ENCODE measurements at places on chromosomes 4 and X.

GRCh38 chr4:97643179-97643578, 500.1 kb downstream of the STPG2 start:
- H3K4me3 ChIP-seq = no peak overlapping the region
- H3K27me3 ChIP-seq = no peaks in the 10 kb centered on the region

DNA sequence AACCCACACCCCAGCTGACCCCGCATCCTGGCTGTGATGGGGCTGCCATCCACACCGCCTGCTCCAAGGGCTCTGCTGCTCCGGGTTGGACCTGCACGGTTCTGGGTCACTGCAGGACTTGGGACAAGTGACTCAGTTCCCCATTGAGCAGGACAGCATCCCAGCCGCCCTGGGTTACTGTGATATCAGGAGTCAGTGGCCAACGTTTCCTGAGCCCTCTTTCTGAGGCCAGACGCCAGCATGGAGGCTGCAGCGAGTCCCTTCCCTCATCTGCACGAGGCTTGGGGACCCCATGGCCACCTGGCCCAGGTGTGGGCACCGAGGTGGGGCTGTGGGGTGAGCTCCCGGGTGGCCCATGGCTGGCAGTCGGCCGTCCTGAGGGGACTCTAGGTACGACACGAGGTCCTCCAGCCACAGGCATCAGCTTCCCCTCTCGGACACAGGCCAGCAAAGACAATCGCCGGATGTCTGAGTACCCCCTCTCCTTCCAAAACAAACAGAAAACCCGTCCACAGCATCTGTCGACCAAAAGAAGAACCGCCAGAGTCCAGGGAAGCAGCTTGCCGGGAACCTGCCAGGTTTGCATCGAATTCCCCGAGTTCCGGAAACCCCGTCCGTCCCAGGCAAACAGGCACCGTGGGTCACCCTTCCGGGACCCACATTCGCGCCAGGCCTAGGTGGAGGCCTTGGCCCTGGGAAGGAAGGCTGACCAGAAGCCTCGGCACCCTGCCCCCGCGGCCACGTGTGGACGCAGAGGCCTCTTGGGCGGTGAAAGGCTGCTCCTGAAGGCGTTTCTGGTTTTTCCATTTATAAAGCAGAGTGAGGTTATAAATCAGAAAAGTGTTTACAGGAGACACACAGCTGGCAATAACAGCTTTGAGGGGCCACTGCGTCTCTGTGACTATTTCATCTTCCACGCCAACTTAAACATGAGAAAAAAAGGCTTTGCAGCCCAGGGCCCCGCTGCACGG, 136.0 kb downstream of the FAM53A start:
- H3K27me3 ChIP-seq = no peaks in the 10 kb centered on the region
- H3K27ac ChIP-seq = no peak overlapping the region
- H3K4me1 ChIP-seq = peaks cover 20% of the 10 kb centered on the region

- no peaks in the 10 kb centered on the region for H3K36me3 ChIP-seq
- H3K4me3 ChIP-seq = no peak overlapping the region
- no peaks in the 10 kb centered on the region for H3K4me1 ChIP-seq
- no peak overlapping the region for H3K27ac ChIP-seq
- no peaks in the 10 kb centered on the region for H3K27me3 ChIP-seq
- no peak for DNase-seq
These were observed 396.5 kb downstream of the DTHD1 start for GRCh38 chr4:36677874-36678273.

DNA sequence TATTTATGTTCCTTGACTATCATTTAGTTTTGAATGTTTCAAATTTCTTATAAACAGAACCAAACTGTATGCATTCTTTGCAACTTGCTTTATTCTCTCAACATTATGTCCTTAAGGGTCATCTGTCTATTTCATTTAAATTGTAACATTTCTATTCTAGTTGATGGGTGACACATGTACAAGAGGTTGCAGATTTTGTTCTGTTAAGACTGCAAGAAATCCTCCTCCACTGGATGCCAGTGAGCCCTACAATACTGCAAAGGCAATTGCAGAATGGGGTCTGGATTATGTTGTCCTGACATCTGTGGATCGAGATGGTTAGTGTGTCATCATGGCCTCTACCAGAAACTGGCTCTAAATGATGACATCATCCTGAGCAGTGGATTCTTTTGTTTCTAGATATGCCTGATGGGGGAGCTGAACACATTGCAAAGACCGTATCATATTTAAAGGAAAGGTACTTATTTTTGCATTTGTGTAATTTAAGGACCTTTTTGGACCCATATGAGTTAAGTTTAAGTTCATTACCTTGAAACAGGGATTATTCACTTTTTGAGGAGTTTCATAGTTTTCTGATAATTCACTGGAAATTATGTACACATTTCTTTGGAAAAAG, 6.1 kb downstream of the LIAS start:
- H3K27ac ChIP-seq = peak overlapping the region; percentile 67
- peaks cover 6% of the 10 kb centered on the region for H3K4me1 ChIP-seq
- DNase-seq = no peak
- no peaks in the 10 kb centered on the region for H3K27me3 ChIP-seq

GRCh38 chr4:123921339-123921738, 524.7 kb downstream of the SPRY1 start:
- DNase-seq = no peak
- H3K36me3 ChIP-seq = no peaks in the 10 kb centered on the region
- H3K4me3 ChIP-seq = no peak overlapping the region
- no peaks in the 10 kb centered on the region for H3K4me1 ChIP-seq
- no peak overlapping the region for H3K27ac ChIP-seq
- no peaks in the 10 kb centered on the region for H3K27me3 ChIP-seq

DNA sequence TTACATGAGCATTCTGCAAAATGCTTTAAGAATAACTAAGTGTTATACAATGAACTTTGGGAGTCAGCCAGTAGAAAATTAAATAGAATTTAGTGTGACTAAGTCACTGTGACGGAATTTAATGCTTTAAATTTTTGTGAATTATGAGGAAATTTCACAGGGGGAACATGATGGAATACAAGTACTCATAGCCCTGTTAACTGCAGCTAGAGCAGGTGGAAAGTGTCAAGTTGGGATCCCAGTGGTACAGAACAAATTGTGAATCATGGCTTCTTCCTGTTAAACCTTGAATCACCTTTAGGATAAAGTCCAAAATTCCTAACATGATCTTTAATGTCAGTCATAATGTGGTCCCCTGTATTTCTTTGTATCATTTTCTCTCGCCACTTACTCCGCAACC, 212.2 kb upstream of the CENPE start:
- no peaks in the 10 kb centered on the region for H3K27me3 ChIP-seq
- no peak overlapping the region for H3K4me3 ChIP-seq
- H3K36me3 ChIP-seq = no peaks in the 10 kb centered on the region
- H3K27ac ChIP-seq = no peak overlapping the region
- no peaks in the 10 kb centered on the region for H3K4me1 ChIP-seq

DNA sequence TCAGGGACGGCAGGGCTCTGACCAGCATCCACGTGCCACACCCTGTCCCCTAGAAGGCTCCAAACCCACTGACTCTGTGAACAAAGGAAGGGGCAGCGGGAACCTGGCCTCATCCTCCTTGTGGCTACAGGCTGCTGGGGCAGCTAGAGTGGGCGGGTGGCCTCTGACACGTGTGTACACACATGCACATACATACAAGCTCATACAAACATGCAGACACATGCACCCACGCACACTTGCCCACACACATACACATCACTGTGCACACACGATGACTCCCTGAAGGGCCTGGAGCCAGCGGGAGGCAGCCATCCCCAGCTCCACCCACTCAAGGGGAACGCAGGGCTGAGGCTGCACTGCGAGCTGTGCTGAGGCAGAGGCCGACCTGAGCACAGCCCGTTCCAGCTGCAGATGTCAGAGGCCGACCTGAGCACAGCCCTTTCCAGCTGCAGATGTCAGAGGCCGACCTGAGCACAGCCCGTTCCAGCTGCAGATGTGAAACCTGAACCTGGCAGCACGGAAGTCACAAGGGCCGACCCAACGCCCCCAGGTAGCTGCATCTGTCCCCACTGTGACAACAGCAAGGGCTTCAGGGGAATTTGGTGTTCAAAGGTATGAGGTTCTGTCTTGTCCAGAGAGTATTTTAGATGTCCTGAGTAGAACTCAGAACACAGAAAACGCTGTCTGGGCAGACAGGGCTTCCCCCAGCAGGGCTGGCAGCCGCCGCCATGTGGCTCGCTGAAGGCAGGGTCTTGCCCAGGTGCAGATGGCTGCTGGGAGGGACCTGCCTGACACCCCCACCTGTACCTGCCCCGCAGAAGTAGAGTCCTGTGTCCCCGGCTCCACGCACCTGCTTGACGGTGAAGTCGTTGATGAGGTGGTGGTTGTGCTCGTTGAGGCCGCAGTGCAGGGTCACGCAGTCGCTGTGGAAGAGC, 33.5 kb downstream of the CTBP1 start:
- H3K4me3 ChIP-seq = no peak overlapping the region
- H3K4me1 ChIP-seq = peaks cover 84% of the 10 kb centered on the region
- no peaks in the 10 kb centered on the region for H3K27me3 ChIP-seq

- H3K27me3 ChIP-seq = no peaks in the 10 kb centered on the region
- no peak overlapping the region for H3K4me3 ChIP-seq
- H3K4me1 ChIP-seq = no peaks in the 10 kb centered on the region
These were observed 81.1 kb downstream of the EFNB1 start for GRCh38 chrX:68909945-68910344.

- H3K27me3 ChIP-seq = no peaks in the 10 kb centered on the region
- peaks cover 18% of the 10 kb centered on the region for H3K4me1 ChIP-seq
- DNase-seq = no peak
- H3K4me3 ChIP-seq = no peak overlapping the region
- H3K36me3 ChIP-seq = peaks cover under 1% of the 10 kb centered on the region
These were observed 19.3 kb downstream of the ZFX start for GRCh38 chrX:24168807-24169206.

GRCh38 chr4:152784490-152785350, 5.0 kb downstream of the ARFIP1 start:
- H3K4me1 ChIP-seq = peaks cover 60% of the 10 kb centered on the region
- no peak overlapping the region for H3K4me3 ChIP-seq
- no peak overlapping the region for H3K27ac ChIP-seq
- peaks cover 8% of the 10 kb centered on the region for H3K36me3 ChIP-seq
- no peaks in the 10 kb centered on the region for H3K27me3 ChIP-seq

DNA sequence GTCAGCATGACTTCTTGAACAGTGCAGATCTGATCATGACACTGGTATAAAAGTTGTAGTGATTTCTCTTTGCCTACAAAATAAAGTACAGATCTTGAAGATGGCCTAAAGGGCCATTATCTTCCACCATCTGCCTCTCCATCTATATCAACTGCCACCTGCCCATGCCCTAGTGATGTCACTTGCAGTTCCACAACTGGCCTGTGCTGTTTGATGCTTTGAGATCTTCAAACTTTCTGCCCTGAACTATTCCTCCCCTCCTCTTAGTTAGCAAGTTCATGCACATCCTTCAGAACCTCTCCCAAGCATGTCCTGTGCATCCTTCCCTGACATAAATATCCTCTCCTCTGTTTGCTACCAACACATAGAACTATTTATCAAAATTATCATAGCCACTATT, 217.0 kb downstream of the SOWAHB start:
- H3K4me1 ChIP-seq = no peaks in the 10 kb centered on the region
- no peak for DNase-seq
- no peaks in the 10 kb centered on the region for H3K27me3 ChIP-seq

- H3K27ac ChIP-seq = no peak overlapping the region
- no peaks in the 10 kb centered on the region for H3K27me3 ChIP-seq
- H3K36me3 ChIP-seq = peaks cover 3% of the 10 kb centered on the region
- no peak for DNase-seq
These were observed 13.6 kb downstream of the EXOC1 start for GRCh38 chr4:55866973-55867574.

- peaks cover 15% of the 10 kb centered on the region for H3K4me1 ChIP-seq
- H3K27me3 ChIP-seq = no peaks in the 10 kb centered on the region
- H3K36me3 ChIP-seq = no peaks in the 10 kb centered on the region
- H3K27ac ChIP-seq = peak overlapping the region; percentile 77
These were observed 234.5 kb downstream of the MAML3 start for GRCh38 chr4:139919521-139919920.

- H3K27me3 ChIP-seq = no peaks in the 10 kb centered on the region
- H3K36me3 ChIP-seq = no peaks in the 10 kb centered on the region
- H3K4me3 ChIP-seq = no peak overlapping the region
- no peak for DNase-seq
These were observed 106.4 kb upstream of the NWD2 start for GRCh38 chr4:37138019-37138653.

GRCh38 chr4:23333946-23334878, 555.6 kb downstream of the PPARGC1A start:
- no peak overlapping the region for H3K4me3 ChIP-seq
- no peaks in the 10 kb centered on the region for H3K36me3 ChIP-seq
- no peaks in the 10 kb centered on the region for H3K4me1 ChIP-seq
- H3K27ac ChIP-seq = no peak overlapping the region
- H3K27me3 ChIP-seq = no peaks in the 10 kb centered on the region
- no peak for DNase-seq

GRCh38 chrX:427812-428725, 41.4 kb upstream of the PPP2R3B start:
- peaks cover 32% of the 10 kb centered on the region for H3K27me3 ChIP-seq
- peaks cover 7% of the 10 kb centered on the region for H3K4me1 ChIP-seq
- DNase-seq = no peak

- H3K27ac ChIP-seq = no peak overlapping the region
- H3K27me3 ChIP-seq = no peaks in the 10 kb centered on the region
- no peaks in the 10 kb centered on the region for H3K36me3 ChIP-seq
- H3K4me1 ChIP-seq = no peaks in the 10 kb centered on the region
- DNase-seq = no peak
These were observed 65.0 kb downstream of the MAPK10 start for GRCh38 chr4:86294883-86295282.

DNA sequence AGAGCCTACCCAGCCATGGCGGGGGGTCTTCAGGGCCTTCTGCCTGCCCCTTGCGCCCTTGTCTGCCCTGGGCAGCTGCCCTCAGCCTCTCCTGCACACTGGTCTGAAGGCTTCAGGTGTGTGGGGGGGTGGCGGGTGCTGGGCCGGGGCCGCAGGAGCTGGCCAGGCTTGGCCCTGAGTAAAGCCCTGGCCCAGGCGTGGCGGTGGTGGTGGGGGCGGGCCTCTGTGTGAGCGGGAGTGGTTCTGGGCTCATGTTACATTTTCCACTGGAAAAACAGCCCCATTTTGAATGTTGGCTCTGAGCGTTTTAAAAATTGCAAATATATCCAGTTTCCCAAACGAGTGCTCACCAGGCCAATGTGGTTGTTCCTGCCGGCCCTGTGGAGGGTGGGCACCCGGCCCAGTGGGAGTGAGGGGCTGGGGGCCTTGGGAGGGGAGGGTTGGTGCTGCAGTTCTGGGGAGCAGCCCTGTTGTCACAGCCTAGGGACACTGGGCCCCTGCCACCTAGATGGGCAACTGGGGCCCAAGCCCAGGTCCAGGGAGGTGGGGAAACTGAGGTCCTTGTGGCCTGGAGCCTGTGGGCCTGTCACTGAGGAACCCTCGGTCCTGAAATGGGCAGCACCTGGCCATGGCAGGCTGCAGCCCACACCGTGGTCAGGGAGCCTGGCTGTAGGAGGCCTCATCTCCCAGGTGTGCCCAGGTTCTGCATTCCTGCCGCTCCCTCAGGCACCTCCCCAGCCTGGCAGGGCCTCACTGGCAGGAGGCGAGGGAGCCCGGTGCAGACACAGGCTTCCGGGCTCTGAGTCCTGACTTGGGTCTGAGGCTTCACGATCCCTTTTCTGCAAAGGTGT, 28.3 kb downstream of the FGFRL1 start:
- no peak for DNase-seq
- H3K4me3 ChIP-seq = no peak overlapping the region
- peaks cover 54% of the 10 kb centered on the region for H3K27me3 ChIP-seq
- H3K36me3 ChIP-seq = no peaks in the 10 kb centered on the region
- peak overlapping the region; percentile 58 for H3K27ac ChIP-seq
